Suprapubic skin (tissue), 4 donors: ENCODE measurements at places on chromosomes 4 and X. TPM values are rescaled to one million over a fixed set of nuclear protein-coding genes. Genes with fewer than 3 reads are reported as not detected.

CCKAR gene
- not detected for total RNA-seq

CD99L2 gene
- 12.6 TPM for total RNA-seq

CT55 gene
- total RNA-seq: not detected

PRAF2 gene
- total RNA-seq: 12.7 TPM

TRIM60 gene
- not detected for total RNA-seq

EDNRA gene
- total RNA-seq: 4.0 TPM

PNMA6F gene
- not detected for total RNA-seq

NPY2R gene
- total RNA-seq: not detected

MAOB gene
- 2.0 TPM for total RNA-seq

CLGN gene
- 0.51 TPM for total RNA-seq

QRFPR gene
- not detected for total RNA-seq

ANOS1 gene
- total RNA-seq: 3.9 TPM

MAGEA9B gene
- total RNA-seq: not detected

IL3RA gene
- 4.2 TPM for total RNA-seq

FRG2 gene
- not detected for total RNA-seq

PCSK1N gene
- total RNA-seq: 2.2 TPM

LRIT3 gene
- total RNA-seq: 0.15 TPM

GRCh38 chrX:150236327-150236726, 126.8 kb upstream of the MAMLD1 start:
- DNase-seq: no peak

- DNase-seq: no peak
Observed at GRCh38 chr4:131613824-131614216, 1535.3 kb upstream of the PCDH10 start.

DNA sequence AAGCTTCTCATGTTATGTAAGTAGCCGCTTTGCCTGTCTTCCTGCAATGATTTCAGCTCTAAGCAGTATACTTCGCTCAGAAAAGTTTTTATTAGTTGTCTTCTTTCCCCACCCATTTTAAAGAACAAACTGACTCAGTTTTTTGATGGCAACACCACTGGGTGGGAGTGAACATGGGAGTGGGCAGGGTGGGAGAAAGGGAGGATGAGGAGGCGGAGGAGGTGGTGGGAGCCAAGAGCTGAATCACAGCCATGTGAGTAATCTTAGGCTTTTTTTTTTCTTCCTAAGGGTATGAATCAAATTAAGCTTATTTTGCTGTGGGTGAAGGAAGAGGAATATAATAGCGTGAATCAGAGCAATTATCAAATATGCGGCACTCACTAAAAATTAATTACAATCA, 574.3 kb upstream of the DIPK2B start:
- no peak for DNase-seq

DNA sequence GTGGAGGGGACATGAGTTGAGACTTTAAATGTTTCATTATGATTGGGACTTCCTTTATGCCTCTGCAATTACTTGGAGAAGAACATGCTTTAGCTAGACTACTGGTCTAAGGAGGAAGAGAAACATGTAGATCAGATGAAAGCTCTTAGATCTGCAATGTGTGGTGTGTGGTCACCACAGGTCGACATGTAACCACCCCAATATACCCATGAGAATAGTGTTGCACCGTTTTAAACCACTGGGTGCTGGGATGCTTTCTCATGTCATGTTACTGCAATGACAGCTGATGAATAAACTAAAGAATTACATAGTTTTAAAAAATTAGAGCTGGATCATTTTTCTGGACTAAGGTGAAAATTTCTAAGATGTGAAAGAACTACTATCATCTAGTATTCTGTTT, 1039.7 kb downstream of the RAPGEF2 start:
- no peak for DNase-seq

DNA sequence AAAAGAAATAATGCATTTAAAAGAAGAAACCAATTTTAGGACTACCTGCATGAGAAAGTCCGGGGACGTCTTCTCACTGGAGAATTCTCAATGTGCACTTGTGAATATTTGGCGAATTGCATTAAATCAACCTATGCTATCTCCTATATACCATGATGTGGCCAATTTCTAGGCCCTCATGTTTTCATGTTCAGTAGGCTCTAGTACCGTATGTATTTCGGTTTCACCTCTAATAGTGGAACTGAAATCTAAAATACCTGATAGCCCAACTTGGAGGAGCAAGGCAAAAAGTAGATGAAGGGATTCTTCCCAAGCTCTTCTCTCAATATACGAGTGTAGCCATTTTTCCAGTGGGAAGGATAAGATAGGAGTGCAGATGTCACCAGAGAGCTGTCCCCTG, 11.4 kb upstream of the FGF2 start:
- DNase-seq: no peak

DNA sequence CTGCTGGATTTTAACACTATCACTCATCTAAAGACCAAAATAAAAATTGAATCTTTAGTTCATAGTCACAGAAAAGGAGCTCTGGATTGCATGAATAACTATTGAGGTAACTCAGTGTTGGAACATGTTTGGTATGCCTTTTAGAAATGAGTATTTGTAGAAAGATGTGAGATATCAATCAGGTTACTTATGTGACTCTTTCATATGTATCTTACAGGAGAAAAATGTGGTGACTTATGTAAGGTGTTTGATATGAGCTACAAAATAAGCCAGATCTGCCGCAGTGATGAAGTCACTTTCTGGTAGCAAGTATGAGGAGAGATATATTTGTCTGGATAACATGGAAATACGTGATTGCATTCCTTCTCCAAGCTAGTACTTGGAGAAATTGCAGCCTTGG, 1653.3 kb upstream of the PCDH7 start:
- DNase-seq: no peak

- no peak for DNase-seq
Observed at GRCh38 chr4:102598086-102598761, 97.1 kb downstream of the NFKB1 start.

- DNase-seq: no peak
Observed at GRCh38 chr4:26719954-26720552, 136.2 kb downstream of the TBC1D19 start.

GRCh38 chr4:39998659-39999345, 21.1 kb upstream of the PDS5A start:
- no peak for DNase-seq

DNA sequence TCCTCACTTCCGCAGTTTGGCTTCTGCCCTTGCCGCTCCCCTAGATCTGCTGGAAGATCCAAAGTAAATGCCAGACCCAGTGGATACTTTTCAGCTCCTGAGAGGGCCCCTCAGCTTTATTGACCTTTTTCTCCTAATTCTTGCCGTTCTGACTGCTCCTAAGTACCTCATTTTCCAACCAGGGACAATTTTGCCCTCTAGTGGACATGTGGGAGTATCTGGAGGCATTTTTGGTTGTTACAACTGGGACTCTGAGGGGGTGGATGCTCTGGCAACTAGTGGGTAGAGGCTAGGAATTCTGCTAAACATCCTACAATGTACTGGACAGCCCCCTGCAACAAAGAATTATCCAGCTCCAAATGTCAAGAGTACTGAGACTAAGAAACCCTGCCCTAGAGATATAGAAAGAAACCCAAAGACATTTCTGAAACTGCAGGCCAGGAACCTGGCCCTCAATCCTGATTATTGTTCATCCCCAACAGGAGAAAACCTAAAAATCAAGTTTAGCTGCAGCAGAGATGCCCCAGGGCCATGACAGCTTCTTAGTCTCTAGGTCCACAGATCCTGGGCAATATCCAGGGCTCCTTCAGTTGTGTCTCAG, 3.4 kb downstream of the TEX13B start:
- DNase-seq: no peak

DNA sequence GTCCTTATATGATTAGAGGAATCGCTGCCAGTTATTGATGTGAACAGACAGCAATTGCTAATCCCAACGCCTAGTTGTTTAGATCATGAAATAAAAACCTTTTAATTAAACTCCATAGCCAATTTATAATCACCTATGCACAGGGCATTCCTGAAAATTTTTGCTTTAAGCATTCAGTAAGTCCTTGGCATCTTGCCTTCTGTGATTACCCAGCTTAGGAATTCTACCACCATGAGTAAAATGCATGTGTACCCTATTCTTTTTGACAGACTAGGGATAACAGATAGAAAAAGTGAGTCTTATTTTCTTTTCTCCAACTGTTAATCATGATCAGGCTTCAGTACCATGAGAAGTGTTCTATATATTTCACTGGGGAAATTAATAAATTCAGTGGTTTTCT, 995.3 kb upstream of the GRIA3 start:
- no peak for DNase-seq

GRCh38 chr4:57114973-57115372, 4.8 kb upstream of the IGFBP7 start:
- DNase-seq: no peak

DNA sequence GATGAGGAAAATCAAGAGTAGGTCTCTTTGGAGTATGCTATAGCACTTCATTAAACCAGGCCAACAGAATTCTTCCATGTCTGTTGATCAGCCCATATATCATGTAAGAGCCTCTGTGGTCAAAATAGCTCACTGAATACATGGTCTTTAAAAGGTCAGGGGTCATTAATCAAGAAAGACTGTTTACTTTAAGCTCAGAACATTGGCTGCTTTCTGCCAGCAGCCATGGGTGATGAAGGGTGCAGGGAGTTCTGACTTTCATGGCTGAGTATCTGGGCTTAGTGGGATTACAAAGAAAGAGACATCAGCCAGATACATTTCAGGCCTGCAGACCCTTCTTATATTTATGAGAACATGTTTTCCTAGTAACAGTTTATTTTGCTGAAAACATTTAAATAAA, 7.1 kb upstream of the C4orf54 start:
- DNase-seq: no peak

- DNase-seq: no peak
Observed at GRCh38 chr4:15516494-15516893, 46.8 kb downstream of the CC2D2A start.

- peak; percentile 59 for DNase-seq
Observed at GRCh38 chr4:106315476-106315967, 487 bp downstream of the TBCK start.

DNA sequence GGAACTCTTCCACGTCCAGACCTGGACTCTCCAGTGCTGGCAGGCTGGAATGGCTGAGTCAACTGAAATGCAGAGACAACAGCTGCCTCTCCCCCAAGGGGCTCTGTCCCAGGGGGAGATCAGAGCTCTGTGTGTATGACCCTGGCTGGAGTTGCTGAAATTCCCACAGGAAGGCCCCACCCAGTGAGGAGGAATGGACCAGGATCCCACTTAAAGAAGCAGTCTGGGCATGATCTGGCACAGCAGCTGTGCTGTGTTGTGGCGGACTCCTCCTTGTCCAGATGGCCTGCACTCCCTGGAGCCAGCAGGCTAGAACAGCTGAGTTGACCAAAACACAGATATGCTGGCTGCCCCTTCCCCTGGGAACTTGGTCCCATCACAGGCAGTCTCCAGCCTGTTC, 25.4 kb downstream of the C4orf17 start:
- DNase-seq: no peak

GRCh38 chrX:82141942-82142341, 940.0 kb downstream of the SH3BGRL start:
- DNase-seq: no peak

GRCh38 chrX:123263747-123264146, 79.7 kb downstream of the GRIA3 start:
- no peak for DNase-seq

- DNase-seq: no peak
Observed at GRCh38 chr4:142846108-142846728, at the start of gene INPP4B. Gene INPP4B, minus strand, starts transcription at chr4:142846301.

DNA sequence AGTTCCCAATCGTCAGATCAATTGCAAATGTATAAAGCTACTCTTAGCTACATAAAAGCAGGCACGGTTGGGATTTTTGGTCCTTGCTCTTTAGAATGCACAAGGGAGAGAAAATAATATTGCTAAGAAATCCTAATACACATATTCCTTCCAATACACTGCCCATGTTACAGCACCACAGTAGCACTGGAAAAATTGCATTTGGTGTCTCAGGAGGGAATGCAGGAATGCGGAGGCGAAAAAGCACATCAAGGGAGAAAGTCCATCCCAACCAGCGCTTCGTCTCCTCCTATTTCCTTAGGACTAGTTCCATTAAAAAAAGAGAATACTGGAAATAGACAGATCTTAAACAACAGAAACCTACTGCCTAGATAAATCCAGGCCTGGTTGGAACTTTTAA, 23.9 kb downstream of the ADGRA3 start:
- no peak for DNase-seq

- no peak for DNase-seq
Observed at GRCh38 chr4:140163029-140163810, 9.2 kb upstream of the MAML3 start.

GRCh38 chr4:44806071-44806470, 79.7 kb upstream of the GNPDA2 start:
- no peak for DNase-seq

DNA sequence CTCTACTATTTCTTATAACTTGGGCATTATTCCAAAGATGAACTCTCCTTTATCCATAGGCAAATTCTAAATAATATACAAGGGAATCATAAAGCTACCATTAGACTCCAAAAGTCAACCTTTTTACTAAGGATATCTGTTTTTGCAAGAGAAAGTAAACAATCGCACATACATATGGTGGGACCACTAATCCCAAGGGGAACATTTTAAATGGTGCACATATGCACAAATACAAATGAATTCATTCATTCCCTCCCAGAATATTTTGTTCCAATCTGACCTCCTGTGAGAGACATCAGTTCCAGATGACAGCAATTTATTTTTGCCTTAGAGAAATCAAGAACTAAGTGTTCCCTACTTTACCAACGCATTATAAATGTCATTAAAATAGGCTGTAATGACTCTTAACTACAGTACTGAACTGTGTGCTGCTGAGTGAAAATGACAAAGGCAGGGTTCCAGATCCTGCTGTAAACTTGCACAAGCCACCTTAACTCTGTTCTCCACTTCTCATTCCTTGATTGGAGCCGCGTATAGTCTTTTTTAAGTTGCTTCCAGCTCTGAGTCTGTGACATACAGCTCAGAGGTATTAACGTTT, 2.0 kb downstream of the DHX15 start:
- DNase-seq: no peak

DNA sequence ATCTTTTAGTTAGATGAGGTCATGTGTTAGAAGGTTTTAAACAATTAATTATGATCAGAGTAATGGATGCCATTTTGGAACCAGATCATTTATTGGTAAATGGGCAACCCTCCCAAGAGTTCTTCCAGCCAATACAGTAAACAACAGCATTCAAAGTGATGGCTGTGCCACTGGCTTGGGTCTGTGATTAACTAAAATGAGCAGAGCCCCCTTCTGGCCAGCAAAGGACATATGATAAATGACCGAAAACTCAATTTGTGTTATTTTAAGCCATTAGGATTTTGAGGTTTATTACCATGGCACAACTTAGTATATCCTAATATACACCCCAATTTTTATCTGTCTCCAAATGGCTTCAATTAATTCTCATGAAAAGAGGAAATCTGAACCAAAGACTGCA, 90.8 kb upstream of the NPFFR2 start:
- DNase-seq: no peak

GRCh38 chr4:7306021-7306965, 114.0 kb downstream of the SORCS2 start:
- DNase-seq: no peak

GRCh38 chr4:25258980-25259578, 25.2 kb downstream of the PI4K2B start:
- no peak for DNase-seq

GRCh38 chrX:72016881-72017783, 106.5 kb downstream of the NHSL2 start:
- no peak for DNase-seq
